ENCODE measurements at places on chromosomes 6 and 20.

GRCh38 chr6:142444881-142445301 is 143.1 kb downstream of the ADGRG6 start:
- DNase-seq = no peak

GRCh38 chr6:7590918-7591302 is 912 bp downstream of the SNRNP48 start:
- no peak for DNase-seq

- DNase-seq = no peak
Observed at GRCh38 chr6:45657226-45657625, 279.5 kb upstream of the SUPT3H start.

DNA sequence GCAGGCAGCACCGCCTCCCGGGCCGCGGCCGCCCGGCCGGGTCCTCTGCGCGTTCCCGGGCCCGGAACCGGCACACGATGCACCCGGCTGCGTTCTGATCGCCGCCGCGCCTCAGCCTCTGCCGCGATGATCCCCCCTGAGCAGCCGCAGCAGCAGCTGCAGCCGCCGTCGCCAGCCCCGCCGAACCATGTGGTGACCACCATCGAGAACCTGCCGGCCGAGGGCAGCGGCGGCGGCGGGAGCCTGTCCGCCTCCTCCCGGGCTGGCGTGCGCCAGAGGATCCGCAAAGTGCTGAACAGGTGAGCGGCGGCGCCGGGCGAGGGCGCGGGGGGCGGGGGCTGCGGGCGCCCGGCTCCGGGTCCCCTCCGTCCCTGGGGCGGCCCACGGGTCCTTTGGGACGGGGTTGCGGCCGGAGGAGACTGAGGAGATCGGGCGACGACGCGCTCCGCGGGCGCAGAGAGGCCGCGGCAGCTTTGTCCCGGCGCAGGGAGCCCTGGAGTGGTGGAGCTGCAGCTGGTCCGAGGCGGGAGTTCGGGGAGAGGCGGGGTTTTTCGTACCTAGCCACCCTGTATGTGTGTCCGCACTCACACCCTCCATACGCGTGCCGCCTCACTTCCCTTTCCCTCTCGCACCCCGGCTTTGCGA is 659 bp downstream of the SLC35F1 start:
- DNase-seq = no peak

DNA sequence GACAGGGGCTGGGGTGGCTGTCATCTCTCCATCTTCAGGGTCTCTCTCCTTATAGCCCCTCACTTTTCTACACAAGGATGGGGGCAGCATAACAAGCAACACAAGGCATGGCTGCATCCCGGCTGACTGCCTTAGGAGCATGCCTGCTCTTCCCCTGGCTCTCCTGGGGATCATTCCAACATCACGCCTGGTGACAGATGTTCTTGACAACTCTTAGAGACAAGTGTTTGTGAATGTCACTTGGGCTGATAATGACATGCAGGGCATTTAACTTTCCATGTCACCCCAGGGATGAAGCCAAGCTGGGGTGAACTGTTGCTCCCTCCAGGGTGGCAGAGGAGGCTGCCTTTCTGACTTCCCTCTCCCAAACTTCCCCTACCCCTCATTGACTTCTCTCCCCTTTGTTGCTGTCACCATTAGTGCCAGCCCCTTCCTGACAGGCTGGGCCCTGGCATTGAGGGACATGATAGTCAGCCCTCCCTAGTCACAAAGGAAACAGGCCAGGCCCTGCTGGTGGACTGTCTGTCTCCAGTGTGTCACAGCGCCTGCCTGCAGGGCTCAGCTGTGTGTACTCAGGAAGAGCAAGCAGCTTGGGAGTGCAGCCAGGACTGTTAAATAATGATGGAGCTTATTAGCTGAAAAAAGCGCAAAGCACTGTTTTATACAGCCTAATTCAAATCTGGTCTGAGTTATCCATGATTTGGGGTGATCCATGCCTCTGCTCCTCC is 161.8 kb downstream of the LRFN2 start:
- no peak for DNase-seq

DNA sequence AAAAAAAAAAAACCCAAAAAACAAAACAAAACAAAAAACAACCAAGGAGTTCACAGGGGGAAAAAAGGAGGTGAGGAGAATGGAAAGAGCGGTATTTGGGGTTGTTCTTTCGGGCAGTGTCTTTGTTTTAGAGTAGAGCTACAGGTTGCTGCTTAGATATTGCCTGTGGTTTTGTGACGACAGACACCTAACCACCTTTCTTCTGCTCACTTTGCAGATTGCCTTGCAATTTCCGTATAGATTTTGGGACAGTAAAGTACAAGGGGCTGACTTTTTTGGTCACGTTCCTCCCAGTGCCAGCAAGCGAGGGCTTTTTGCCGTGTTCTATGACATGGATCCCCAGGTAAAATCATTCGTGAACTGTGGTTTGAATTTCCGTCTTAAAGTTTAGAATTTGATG is 50.9 kb downstream of the DEK start:
- DNase-seq = peak; percentile 5

DNA sequence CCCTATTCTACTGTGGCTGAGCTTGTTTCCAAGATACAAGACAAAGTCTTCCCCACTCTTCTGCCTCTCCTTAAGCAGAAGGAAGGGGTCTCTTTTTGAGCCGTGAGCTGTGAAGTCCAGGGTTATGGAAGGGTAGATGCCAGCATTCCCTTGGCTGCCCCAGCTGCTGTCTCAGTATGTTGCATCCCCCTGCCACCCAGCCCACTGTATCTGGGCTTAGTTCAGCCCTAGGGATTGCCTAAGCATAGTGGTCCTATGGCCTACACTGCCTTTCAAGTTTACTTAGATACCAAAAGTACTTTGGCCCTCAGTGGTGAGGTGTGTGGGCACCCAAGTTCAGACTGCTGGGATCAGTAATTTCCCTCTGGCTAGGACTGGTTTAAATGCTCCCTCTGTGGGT is 421.9 kb upstream of the KHDRBS2 start:
- DNase-seq = no peak

GRCh38 chr6:72272958-72273357 is 348.9 kb upstream of the KCNQ5 start:
- no peak for DNase-seq

GRCh38 chr6:156948807-156949206 is 171.6 kb downstream of the ARID1B start:
- DNase-seq = peak; percentile 18

DNA sequence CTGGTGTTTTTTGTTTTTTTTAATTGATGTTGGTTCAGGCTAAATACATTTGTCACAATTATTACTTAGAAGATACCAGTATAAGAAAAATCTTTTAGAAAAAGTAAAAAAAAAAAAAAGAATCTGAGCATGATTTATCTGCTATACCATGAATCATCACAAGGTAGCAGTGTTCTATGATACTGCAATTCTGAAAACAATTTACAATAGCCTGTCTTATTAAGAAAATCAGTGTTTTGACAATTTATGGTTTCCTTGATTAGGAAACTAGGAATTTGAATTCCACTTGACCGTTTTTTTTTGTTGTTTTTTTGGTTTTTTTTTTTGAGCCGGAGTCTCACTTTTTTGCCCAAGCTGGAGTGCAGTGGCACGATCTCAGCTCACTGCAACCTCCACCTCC is 9.3 kb upstream of the MAK start:
- no peak for DNase-seq

DNA sequence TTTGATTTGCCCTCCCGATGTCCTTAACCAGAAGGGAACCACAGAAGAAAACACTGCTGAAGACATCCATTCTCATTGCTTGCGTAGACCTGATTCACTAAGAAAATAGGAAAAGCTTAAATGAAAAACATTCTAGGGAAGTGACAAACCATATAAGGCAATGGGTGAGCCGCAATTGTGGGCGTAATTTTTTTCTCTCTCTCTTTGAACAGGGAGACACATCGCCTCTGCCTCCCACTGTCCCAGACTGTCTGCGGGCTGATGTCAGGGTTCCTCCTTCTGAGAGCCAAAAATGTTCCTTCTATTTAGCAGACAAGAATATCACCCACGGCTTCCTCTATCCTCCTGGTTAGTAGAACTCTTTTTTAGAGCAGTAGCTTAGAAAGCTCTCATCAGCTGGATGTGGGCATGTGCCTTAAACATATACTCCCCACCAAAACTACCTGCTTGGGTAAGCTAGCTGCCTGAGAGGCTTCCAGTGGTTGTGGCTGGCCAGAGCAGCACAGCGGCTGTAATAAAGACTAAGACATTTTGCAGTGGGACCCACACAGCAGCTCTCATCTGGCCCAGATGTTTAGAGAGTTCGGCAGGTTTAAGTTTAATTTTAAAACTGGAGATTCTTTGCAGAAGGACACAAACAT is 22.7 kb upstream of the CTAGE9 start:
- no peak for DNase-seq

GRCh38 chr20:32555584-32555983 is 29.5 kb downstream of the NOL4L start:
- DNase-seq = no peak

- DNase-seq = no peak
Observed at GRCh38 chr6:49888742-49889431, 22.6 kb upstream of the CRISP1 start.

GRCh38 chr20:11394145-11394833 is 523.4 kb upstream of the BTBD3 start:
- DNase-seq = no peak

DNA sequence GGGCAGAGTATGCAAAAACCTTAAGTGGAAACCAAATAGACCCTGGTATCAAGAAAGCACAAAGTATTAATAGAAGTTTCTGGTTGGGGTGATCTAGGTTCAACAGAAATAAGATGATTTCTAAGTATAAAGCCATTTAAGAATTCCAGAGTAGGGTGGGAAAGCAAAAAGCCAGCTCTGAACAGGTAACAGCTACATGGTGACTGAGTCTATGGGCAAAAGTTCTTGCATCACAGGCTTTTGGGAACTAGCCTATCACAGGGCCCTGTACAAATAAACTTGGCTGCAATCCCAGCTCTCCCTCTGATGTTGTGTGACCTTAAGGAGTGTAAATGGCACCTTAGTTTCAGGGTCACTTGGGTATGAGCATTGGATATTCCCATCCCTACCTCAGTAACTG is 5.5 kb downstream of the TCF19 start:
- no peak for DNase-seq

DNA sequence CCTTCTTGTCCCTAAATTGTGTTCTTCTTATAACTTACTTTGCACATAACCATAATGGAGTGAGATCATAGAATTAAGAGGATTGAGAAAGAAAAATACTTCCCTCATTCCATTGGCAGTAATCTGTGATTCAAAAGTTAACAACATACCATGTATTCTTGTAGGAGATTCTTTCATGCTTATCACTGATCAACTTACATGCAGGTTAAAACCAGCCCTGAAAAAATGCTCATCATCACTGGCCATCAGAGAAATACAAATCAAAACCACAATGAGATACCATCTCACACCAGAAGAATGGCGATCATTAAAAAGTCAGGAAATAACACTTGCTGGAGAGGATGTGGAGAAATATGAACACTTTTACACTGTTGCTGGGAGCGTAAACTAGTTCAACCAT is 36.5 kb upstream of the GFRAL start:
- no peak for DNase-seq

- peak; percentile 46 for DNase-seq
Observed at GRCh38 chr20:49888212-49889000, 26.9 kb downstream of the SPATA2 start.

- no peak for DNase-seq
Observed at GRCh38 chr6:89662659-89663223, 24.2 kb upstream of the LYRM2 start.

All from CD4-positive, alpha-beta T cell treated with Interleukin-4 for 4 hours (primary cell).